B cell (primary cell): ENCODE measurements at places on chromosomes 13 and 19. TPM values are rescaled to one million over a fixed set of nuclear protein-coding genes. Genes with fewer than 3 reads are reported as not detected.
A peak's percentile ranks its signal among the peaks of the same experiment; 100 is the strongest.

GRCh38 chr19:19334063-19334988, 13.7 kb downstream of the MAU2 start:
- no peak for DNase-seq

The ZNF536 gene
- not detected in 2 replicates for polyA plus RNA-seq

DNA sequence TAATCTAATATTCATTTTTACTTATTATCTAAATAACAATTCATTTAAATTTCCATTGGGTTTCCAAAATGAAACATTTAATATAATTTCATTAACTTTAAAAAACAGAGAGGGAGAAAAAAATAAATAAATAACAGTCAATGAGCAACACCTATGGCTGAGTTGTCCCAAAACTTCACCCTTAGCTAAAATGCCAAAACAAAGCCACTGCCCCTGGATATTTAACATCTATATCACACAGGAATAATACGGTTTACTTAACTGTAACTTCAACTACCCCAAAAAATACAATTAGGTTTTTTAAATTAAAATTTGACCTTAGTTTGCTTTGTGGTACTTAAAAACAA, 541 bp downstream of the ELF1 start:
- DNase-seq, result no peak

- peak; percentile 60 for DNase-seq
These were observed at the start of gene RASAL3 for GRCh38 chr19:15464394-15465385. RASAL3 (minus strand) TSS chr19:15464544; CDS start chr19:15464358, 186 bp downstream.

- no peak for DNase-seq
These were observed 329.8 kb upstream of the MIR17HG start for GRCh38 chr13:91017669-91018053.
